Ovary (tissue), 10 donors: ENCODE measurements at places on chromosomes 13 and 19. TPM values are rescaled to one million over a fixed set of nuclear protein-coding genes. Genes with fewer than 3 reads are reported as not detected.
A peak's percentile ranks its signal among the peaks of the same experiment; 100 is the strongest.

DNA sequence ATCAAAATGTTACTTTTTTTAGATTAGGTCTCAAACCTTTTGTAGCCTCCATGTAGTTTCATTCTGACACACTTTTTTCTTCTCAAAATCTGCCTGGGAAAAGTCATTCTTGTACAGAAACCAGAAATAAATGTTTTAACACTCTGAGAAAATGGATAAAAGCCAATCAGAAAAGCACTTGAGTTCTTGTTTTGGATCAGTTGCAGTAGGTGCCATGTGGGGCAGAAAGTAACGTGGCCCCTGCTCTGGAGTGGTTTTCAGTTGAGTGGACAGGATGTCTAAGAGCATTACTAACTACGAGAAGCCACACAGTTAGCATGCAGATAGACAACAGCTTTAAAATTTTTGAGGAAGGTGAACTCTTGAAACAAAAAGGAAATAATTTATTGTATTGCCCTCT is 19.1 kb downstream of the GPR183 start:
- DNase-seq, result no peak

DNA sequence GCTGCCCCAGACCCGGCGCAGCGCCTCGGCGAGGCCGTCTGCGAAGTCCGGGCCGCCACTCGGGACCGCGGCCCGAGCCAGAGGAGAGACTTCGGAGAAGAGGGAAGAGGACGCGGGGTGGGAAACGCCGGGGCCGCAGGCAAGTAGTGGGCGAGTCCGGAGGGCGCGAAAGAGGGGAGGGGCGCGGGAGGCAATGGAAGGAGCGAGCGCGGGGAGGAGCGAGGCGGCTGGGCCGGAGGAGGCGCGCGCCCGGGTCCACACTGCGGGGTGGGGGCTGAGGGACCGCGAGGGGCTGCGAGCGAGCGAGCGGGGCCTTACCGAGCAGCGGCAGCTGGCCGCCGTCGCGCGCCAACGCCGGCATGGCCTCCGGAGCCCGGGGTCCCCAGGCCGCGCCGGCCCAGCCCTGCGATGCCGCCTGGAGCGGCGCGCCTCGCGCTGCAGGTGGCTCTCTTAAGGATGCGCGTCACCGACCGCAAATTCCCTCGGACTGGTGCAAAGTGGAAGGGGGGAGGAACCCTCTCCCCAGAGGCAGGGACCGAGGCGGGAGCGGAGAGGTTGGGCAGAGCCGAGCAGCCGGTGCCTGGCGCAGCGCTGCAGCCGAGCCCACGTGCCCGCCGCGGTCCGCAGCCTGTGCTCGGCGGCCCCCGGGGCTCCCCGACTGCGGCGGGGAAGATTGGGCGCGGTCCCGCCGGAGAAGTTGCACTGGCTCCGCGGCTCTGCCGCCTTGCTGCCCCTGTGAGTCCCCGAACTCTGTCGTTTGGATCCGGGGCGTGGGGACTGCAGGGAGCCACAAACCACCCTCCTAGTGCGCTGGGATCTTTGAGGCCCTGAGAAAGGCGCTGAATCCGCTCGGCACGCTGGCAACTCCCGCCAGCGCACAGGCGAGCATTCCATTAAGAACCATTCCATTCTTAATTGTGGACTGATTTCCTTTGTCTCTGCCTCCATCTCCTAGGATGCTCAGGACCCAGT is at the start of gene FLT3:
Gene FLT3 (minus strand): TSS at position 427 of the 972 bp plus-strand sequence. CDS start 66 bp downstream, at position 361.
- no peak for DNase-seq

DNA sequence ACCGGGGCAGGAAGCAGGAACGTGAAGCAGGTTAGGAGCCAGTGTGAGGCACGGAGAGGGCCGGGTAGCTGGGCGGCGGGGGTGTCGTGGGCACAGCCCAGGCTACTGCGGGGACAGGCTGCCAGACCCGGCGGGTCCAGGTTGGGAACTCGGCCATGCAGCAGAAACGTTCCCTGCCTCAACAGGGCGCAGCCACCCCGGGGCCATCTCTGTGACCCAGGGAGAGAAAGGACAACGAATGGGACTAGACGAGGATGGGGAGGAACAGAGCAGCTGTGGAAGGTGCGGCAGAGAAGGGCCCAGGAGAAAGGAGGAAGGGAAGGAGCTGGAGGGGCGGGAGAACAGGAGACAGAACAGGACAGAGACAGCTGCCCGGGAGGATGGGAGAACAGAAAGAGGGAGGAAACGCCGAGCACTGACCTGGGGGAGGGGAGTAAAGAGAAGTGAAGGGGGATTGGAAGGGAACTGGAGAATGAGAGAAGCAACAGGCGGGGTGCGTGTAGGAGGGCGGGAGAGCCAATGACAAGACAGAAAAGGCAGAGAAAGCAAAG is 12.9 kb upstream of the GARIN5A start:
- no peak for DNase-seq

GRCh38 chr13:75049735-75050335 is 432.1 kb downstream of the TBC1D4 start:
- no peak for DNase-seq

DNA sequence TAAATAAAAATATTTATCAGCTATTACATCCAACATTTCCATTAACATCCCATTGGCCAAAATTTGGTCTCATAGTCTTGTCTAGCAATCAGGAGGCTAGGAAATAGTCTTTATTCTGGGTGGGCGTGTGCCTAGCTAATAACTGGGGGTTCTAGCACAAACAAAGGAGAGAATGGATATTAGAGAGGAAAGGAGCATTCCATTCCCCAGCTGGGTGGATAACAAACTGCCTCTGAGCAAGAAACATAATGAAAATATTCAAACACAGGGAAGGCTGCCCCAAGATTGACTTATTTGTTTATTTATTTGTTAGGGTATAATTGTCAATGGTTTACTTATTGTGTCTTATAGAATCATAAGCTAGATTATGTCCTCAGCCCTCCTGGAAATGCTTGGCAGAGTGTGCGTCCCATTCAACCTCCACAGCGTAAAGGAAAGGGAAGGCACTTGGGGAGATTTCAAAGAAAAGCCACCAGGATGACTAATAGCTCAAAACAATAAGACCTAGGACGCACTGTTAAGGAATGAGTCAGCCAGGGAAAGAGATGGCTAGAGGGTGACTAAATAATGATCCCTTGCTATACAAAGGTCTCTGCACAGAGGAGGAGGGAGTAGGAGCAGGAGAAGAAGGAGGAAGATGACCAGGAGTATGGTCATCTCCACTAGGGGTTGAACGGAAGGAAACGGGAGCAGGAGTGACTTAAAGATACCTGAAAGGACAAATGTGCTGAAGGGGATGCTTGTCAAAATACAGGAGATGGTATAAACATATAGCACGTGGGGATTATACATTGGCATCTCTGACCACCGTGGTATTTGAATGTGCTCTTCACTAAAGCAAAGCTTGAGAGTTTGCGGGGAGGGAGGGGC is 23.5 kb upstream of the USP12 start:
- no peak for DNase-seq

DNA sequence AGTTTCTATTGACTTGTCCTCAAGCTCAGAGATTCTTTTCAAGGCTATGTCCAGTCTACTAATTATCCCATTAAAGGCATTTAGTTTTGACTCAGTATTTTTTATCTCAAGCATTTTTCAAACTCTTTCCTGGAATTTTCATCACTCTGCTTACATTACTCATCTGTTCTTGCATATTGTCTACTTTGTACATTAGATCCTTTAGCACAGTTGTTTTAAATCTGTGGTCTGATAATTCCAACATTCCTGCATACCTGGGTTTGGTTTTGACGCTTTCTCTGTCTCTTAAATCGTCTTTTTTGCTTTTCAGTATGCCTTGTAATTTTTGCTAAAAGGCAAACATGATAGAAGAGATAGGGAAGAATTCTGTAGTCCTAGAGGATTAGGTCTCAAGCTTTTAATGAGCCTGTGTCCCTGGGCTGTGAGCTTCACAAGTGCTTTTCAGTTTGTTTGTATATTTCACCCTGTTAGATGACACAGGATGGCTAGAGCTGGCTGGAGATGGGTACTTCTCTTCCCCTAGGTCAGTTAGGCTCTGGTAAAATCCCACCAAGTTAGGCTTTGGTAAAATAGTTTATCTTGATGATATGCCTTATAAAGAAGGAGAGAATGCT is 46.1 kb upstream of the GPC6 start:
- no peak for DNase-seq

- DNase-seq, result no peak
These were observed 378.0 kb downstream of the TBC1D4 start for GRCh38 chr13:75103976-75104375.

GRCh38 chr13:102584434-102584833 is 12.4 kb upstream of the TPP2 start:
- no peak for DNase-seq

DNA sequence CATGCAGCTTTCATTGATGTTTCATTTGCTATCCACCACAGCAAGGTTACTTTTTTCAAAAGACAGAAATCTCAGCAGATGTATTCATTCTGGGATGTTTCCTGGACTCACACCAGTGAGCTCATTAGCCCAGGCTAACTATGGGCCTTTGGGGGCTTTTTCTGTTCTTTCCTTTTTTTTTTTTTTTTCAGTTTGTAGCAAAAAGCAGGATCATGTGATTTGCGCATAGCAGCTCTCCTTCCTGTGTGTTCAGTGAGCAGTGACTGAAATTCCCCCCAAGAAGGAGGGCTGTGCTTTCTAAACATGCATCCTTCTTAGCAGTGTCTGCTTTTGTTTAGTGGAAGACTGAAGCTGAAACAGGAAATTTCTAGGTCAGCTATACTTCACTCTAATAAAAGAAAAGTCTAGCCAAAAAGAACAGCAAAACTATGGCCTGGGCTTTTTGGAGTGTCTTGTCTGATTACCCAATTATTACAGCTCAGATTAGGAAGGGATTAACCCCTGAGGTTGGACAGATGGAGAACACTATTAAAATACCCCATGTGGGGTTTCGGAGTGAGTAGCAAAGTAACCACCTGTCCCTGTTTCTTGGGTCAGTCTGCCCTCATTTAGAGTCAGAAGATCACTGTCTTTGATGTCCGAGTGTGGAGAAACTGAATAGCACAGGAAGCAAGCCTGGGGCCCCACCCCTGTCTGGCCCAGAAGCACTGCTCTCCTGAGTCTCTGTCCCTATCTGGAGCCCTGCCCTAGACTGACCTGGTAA is 8.9 kb upstream of the AMER2 start:
- DNase-seq, result no peak

DNA sequence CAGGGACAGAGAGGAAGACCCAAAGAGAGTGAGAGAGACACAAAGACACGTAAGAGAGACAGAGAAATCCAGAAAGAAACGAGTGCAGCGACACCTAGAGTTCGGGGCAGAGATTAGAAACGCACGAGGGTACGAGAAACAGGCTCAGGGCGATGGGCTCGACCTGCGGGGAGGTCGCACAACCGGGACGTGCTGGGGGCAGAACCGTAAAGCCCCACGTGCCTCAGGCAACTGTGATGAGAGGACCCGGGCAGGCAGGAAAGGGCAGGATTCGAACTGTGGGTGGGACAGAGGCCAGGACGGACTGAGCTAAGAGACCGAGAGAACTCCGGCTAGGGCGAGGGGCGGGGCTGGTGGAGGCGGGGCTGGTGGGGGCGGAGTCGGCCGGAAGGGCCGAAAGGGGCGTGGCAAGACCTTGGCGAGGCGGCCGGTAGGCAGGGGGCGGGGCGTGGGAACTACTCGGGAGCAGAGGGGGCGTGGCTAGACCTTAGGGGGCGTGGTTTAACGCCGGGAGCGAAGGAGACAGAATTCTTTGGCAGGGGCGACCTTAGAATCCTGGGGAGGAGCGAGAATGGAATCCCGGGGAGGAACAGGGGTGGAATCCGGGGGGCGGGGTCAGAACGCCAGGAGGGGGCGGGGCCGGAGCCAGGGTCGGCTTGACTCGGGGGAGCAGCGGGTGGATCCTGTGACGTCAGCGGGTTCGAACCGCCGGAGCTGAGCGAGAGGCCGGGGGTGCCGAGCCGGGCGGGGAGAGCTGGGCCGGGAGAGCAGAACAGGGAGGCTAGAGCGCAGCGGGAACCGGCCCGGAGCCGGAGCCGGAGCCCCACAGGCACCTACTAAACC is at the start of gene NECTIN2:
Gene NECTIN2 (plus strand): TSS at position 686 of the 843 bp plus-strand sequence. CDS start 229 bp downstream, outside the sequence.
- peak; percentile 100 for DNase-seq

DNA sequence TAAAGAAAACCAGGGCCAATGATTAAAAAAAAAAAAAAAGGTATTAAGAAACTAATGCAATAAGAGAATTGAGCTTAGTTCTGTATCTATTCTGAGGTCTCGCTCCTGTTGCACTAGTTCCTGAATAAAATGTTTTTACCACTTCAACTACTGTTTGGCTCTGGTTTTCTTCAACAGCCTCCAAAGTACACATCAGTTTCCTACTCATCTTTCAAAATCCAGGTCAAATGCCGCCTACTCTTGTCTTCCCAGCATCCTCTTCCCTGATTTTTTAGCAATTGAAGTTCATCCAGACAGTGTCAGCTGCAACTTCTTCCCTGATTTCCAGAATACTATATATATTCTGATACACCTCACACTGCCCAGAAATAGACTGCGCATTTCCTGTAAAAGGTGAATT is 1.4 kb upstream of the RCBTB1 start:
- no peak for DNase-seq

DNA sequence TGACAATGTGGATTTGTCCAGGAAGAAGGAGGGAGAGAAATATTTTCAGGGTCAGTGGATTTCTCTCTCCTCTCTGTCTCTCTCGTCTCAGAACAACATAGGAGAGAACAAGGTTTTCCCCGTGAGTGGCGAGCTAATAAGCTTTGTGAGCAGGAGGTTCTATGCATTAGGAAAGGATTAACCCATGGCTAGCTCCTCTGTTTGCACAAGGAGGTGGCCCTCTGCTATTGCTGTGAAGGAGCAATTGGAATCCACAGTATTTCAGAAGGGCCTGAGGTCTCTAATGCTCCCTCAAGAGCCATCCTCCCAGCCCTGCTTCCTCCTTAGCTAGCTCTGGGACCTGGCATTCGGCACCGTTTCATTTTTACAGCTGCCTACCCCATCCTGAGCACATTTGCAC is 288.9 kb upstream of the MAB21L1 start:
- DNase-seq, result no peak

DNA sequence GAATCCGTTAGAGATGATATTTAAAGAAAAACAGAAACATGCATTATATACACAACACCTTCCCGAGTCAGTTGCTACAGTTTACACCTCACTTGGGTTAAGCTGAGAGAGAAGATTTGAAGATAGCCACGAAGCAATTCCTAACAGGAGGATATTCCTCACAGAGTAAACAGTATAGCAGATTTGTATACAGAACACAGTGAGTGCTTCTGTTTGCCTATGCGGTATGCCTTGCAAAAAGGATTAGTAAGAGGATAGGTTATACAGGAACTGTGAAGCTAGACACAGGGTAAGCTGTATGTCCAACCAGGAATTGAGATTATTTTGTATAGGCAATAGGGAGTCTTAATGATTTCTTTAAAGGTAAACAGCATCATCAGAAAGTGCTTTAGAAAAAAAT is 471.8 kb downstream of the LIG4 start:
- DNase-seq, result no peak

GRCh38 chr19:34314437-34315313 is 50.3 kb upstream of the GPI start:
- DNase-seq, result no peak

Gene KLK3
- not detected for total RNA-seq

Gene NEK5
- total RNA-seq, result not detected

Gene ZNF345
- 14.1 TPM for total RNA-seq

Gene PRKCG
- not detected for total RNA-seq

Gene CCDC70
- total RNA-seq, result not detected

Gene SIAH3
- not detected for total RNA-seq

Gene IZUMO2
- total RNA-seq, result not detected

Gene PRDX2
- 263 TPM for total RNA-seq

Gene ZNF224
- 24.4 TPM for total RNA-seq

Gene URAD
- total RNA-seq, result not detected
